ENCODE measurements at places on chromosomes 1 and 21.
A peak's percentile ranks its signal among the peaks of the same experiment; 100 is the strongest.

DNA sequence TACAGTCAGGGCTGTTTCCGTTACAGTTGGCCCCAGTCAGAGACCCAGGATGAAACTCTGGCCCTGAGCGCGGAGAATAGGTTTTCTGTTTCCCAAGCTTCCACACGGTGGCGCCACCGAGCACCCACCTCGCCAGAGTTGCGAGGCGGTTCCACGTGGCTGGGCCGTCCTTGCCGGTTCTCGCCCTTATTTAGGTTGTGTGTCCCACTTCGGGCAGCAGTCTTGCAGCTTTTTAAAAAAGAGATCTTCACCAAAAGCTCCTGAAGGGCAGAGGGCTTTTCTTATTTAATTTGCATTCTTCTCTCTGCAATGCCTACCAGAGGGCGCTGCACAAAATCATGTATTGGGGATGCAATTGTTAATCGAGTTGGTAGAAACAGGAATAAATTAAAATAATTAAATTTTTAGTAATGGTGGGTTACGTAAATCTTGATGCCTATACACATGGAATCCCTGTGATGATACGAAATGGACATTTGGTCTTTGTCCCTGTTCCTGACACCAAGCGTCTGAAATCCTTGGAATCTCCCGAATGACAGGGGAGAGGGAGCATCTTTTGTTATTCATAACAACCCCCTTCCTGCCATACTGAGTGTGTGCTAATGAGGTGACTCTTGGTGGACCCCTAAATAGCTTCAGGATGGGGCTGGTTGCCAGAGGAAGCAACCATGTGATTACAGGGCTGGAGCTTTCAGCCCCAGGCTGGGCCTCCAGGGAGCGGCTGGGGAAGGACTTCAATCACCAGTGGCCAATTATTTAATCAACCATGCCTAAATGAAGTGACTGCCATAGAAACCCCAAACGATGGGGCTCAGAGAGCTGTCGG lies 5.6 kb upstream of the S100A7 start:
- DNase-seq, result peak; percentile 87

DNA sequence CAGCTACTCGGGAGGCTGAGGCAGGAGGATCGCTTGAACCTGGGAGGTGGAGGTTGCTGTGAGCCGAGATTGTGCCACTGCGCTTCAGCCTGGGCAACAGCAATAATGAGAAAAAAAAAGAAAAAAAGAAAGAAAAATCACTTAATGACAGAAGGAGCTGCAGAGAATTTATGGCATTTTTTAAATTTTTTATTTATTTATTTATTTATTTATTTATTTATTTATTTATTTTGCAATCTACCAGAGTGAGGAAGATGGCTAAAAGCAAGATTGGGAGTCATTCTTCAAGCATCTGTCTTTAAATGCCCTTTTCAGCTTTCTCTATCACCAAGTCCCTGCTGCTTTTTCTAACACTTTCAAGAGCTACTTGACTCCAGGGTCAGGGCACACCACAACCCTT lies 91.7 kb downstream of the WDR4 start:
- DNase-seq, result no peak

- no peak for DNase-seq
These were observed 308.0 kb upstream of the B3GALT2 start for GRCh38 chr1:193494368-193494767.

- no peak for DNase-seq
These were observed 24.0 kb downstream of the NSUN4 start for GRCh38 chr1:46364612-46365011.

GRCh38 chr21:35150562-35151226 lies 101.6 kb upstream of the RUNX1 start:
- DNase-seq, result no peak

- no peak for DNase-seq
These were observed 26.1 kb downstream of the SLC6A17 start for GRCh38 chr1:110176299-110176956.

- DNase-seq, result peak; percentile 72
These were observed 42.6 kb upstream of the PTGS2 start for GRCh38 chr1:186722711-186723309.

DNA sequence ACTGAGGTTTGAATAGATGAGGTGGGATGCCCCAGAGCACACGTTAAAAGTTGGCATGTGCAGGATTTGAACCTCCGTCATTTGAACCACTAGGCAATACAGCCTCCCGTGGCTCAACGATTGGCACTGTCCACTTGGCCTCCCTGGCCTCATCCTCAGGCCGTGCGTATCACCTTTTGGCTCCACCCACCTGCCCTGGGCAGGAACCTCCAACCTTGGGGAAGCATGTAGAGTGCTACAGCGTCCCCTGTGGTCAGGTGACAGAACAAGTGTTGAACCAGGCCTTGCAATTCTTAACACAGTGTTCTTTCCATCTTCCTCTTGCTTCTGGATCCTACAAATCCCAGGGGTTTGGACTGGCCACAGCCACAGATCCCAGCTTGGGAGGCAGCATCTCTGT lies 112.6 kb downstream of the PAX7 start:
- peak; percentile 80 for DNase-seq

DNA sequence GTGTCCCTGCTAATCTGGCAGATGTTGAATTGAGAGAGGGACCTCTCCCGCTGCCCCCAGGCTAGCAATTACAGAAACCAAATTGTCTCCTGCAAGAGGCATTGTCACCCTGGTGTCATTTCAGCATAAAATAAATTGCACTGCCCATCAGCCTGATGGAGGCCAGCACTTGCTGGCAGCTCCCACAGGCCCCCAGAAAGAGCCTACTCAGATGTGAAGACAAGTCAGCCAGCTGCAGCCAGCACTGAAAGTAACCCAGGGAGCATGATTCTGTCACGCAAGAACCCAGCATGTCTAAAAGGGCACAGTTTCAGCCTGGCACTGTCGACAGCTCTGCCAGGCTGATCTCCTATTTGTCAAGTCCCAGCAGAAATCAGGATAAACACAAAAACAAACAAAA lies 110.3 kb upstream of the CTTNBP2NL start:
- no peak for DNase-seq

GRCh38 chr1:46112108-46112507 lies 20.3 kb downstream of the PIK3R3 start:
- no peak for DNase-seq

DNA sequence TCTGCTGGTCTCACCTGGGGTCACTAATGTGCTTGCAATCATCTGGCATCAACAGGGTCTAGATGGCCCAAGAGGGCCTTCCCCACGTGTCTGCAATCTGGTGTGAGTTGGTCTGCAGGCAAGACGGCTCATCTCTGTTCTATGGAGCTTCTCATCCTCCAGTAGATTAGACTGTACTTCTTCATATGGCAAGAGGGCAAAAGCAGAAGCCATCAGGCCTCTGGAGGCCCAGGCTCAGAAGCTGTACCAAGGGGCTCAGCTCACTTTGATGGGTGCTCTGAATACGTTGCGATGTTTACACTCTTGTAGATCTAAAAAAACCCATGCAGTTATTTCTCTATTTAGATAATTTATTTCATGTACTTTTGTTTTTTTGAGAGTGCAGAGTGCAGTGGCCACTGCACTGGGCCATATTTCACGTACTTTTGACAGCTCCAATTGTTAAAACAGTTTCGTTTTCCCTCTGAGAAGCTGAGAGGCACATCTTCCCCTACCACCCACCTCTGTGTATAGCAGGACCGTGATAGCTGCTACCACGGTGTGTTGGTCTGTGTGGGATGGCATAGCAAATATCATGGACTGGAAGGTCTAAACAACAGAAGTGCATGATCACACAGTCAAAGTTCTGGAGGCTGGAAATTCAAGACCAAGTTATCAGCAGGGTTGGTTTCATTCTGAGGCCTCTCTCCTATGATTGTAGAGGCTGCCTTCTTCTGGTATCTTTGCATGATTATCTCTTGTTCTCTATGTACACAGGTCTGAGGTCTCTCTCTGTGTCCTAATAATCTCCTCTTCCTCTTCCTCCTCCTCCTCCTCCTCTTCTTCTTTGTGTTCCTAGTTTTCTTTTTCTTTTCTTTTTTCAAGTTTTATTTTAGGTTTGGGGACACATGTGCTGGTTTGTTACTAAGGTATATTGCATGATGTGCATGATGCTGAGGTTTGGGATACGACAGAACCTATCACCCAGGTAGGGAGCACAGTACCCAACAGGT lies 17.0 kb downstream of the CITED4 start:
- DNase-seq, result no peak

DNA sequence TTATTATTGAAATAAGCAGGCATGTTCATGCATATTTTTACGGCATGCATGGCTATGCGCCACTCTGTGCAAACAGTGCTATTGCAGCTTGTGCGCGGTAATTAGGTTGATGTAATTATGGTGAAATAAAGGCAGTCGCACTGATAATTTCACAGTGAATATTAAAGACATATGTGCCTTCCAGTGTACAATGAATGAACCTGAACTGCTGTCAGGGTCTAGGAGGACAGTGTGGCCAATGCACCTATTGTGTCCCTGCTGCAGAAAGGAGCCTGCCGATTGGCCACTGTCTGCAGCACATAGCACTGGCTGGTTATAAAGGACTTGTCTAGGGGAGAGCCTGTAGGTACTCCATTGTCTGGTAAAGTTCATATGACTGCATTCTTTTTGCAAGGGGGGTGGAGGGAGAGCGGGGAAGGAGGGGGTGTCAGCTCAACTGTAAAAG lies 340.4 kb downstream of the USP25 start:
- DNase-seq, result peak; percentile 15

- DNase-seq, result peak; percentile 94
These were observed 8.0 kb upstream of the PLCH2 start for GRCh38 chr1:2468041-2468472.

GRCh38 chr1:206612129-206612876 lies at the start of gene EIF2D:
EIF2D (minus strand) TSS chr1:206612465; CDS start chr1:206612342, 123 bp downstream.
- DNase-seq, result peak; percentile 100

DNA sequence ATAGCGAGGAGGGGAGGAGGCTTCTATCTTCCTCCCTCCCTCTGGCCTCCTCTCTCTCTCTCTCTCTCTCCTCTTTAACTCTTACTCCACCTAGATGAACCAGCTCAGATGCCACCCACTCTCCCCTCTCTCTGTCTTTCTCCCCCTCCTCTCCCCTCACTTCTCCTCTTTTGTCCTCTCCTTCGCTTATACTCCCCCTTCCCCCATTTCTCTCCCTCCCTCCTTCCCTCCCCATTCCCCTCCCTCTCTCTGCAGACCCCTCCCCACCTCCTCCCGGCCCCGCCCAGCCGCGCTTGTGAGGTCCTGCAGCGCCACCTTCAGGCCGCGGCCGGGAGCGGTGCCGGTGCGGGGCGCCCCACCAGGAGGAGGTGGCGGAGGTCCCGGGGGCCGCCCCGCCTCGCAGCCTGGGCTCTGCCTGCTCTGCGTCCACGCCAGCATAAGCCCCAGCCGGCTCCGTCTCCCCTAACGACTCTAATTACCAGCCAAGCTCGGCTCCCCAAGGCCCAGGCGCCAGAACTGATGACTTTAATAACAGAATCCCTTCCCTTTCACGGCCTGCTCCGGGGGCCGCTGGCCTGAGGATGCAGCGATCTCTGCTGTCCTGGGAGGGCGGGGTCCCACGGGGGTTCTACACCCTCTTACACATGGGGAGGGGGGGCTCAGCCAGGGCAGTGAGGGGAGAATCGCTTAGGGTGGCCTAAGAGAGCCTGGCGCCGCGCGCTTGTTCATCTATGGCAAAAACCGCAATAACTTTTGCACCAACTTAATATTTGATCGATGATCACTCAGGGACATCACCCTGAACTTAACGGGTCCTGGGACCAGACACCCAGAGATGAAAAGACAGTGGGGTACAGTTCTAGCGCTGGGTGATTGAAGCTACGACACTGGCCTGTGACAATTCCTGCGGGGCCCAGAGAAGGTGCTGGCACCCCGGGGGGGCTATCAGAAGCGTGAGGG lies 637.3 kb downstream of the MATN1 start:
- DNase-seq, result peak; percentile 91

- no peak for DNase-seq
These were observed 336.1 kb upstream of the ZP4 start for GRCh38 chr1:238226810-238227209.

DNA sequence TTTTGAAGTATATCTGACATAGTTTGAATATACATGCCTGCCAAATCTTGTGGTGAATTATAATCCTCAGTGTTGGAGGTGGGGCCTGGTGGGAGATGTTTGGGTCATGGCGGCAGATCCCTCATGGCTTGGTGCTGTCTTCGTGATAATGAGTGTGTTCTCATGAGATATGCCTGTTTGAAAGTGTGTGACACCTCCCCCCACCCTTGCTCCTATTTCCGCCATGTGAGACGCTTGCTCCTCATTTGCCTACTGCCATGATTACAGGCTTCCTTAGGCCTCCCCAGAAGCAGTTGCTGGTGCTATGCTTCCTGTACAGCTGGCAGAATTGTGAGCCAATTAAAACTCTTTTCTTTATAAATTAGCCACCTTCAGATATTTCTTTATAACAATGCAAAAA lies 436.6 kb upstream of the BEND5 start:
- DNase-seq, result no peak

- no peak for DNase-seq
These were observed 80.6 kb downstream of the TGFBR3 start for GRCh38 chr1:91805311-91805801.

- DNase-seq, result no peak
These were observed 1.0 kb upstream of the PGLYRP4 start for GRCh38 chr1:153349363-153350320.

GRCh38 chr1:232212253-232212652 lies 417.7 kb downstream of the SIPA1L2 start:
- no peak for DNase-seq

DNA sequence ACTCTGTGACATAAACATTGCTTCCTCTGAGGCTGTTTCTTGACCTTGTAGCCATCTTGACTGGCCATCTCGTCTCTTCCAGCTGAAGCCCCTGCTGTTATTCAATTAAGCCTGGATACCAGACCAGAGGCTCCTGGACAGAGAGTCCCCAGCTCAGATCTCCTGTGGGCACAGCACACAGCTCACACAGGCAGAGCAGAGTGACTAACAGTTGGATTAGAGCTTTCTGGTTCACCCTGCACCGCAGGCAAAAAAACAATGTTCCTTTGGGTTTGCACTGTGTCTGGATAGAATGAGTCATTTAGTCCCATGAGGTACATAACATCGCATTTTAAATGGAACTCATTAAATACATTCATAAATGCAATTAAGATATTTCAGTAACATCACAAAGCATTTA lies 33.4 kb upstream of the USH2A start:
- DNase-seq, result peak; percentile 32

- no peak for DNase-seq
These were observed 391.7 kb downstream of the KCTD3 start for GRCh38 chr1:215958841-215959240.

- no peak for DNase-seq
These were observed 3.8 kb downstream of the CNR2 start for GRCh38 chr1:23909412-23909811.

- no peak for DNase-seq
These were observed 60.3 kb upstream of the EXO1 start for GRCh38 chr1:241787691-241788090.

GRCh38 chr1:88523854-88524528 lies 160.1 kb upstream of the PKN2 start:
- DNase-seq, result no peak

DNA sequence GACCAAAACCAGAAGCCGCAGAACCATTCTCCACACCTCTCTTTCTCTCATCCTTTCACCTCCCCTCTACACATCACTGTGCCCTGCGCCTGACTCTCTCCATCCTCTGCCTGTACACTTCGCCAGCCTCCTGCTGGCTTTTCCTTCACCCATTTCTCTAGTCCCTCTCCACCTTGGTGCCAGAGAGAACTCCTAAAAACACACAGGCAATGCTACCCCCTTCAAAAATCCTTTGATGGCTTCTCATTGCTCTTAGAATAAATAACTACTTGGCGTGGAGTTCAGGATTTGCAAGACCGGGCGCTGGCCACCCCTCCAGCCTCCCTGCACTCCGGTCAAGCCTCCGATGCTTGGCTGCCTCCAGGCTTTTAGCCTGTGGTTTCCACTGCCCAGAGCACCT lies 8.6 kb downstream of the CRABP2 start:
- no peak for DNase-seq

- DNase-seq, result no peak
These were observed 9.8 kb downstream of the ADAMTS4 start for GRCh38 chr1:161189036-161189435.

All from iPS-NIHi11 (cell line).